Keratinocyte (primary cell): ENCODE measurements at places on chromosomes 11 and 22. TPM values are rescaled to one million over a fixed set of nuclear protein-coding genes. Genes with fewer than 3 reads are reported as not detected.
A peak's percentile ranks its signal among the peaks of the same experiment; 100 is the strongest.

DNA sequence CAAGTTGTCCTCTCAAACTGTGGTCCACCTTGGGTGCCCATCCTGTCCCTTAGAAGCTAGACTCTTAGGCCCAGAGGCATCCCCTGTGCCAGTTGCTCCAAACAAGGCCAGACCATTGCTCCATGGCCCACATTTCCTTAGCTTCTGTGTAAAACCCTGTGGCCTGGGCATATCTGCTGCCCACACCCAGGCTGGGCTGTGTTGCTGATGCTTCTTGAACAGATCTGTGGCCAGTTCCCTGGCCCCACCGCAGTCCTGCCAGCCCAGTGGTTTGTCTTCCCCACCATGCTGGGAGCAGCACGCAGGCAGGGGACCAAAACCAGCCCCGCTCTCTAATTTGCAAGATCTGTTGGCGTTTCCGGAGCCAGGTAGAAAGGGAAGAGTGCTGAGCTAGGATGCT lies 72.2 kb downstream of the CSNK2A3 start:
- DNase-seq, result no peak

DNA sequence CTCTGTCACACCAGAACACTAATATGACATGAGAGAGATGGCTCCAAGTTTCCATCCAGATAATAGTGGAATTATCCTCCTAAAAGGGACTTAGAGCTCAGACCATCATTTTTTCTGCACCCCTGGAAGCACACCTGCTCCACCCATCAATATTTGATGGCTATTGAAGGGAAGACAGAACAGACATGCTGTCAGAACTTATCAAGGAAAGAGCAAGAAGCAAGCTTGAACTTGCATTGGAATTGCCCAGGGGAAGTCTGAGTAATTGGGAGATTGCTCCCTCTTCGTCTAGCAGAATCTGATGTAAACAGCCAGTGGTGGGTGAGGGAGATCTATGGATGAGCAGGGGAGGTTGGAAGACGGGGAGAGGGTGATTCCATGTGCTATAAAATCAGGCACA lies 874.4 kb upstream of the TENM4 start:
- DNase-seq, result peak; percentile 4

GRCh38 chr11:122600290-122600689 lies 55.2 kb upstream of the UBASH3B start:
- DNase-seq, result no peak

- DNase-seq, result peak; percentile 81
Observed at GRCh38 chr11:74138572-74138971, 32.2 kb downstream of the C2CD3 start.

DNA sequence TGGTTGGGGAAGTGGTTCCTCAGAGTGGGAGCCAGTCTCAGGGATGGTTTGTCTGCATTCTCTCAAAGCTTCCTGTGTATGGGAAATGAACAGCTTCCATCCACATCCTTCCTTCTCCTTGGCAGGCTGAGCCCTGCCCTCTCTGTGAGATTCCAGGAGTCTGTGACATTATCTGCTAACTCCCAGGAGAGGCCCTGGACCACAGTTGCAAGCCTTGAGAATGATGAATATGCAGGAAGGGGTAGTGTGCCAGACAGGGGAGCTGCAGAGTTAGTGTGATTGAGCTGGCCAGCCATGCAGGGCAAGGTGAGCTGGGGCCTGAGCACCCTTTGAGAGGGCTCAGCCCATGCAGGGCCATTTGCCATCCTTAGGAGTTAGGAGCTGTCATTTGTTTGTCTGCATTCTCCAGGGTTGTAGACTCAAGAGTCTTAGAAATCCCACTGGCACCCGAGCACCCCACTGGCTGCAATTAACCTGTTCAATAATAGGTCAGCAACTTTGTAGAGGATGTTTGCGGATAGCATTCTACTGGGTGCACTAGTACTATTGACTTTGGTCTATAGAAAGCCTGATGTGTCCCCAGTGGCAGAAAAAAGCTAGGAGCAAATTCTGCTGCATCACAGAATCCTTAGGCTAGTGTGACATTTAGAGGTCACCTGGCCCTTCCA lies 299.0 kb upstream of the CADM1 start:
- no peak for DNase-seq

Gene MRPL23
- 56.4 to 84.2 TPM (median 68.2 TPM) in 3 replicates for polyA plus RNA-seq

DNA sequence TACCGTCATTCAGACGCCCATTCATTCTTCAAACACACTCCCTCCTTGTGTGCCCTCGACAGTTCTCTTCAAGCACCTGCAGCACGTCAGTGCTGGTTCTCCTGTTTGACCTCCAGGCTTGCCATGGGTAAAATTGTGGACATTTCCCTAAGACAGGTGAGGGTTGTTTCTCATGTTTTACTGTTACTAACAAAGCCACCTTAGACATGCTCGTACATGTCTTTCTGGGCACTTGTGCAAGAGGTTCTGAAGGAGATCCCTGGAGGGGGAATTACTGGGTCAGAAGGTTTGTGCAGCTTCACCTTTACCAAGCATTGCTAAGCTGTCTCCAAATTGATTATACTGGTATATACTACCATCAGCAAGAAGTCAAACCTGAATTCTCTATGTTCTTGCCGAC lies 189.7 kb upstream of the TMEM45B start:
- DNase-seq, result no peak

- DNase-seq, result no peak
Observed at GRCh38 chr22:30868663-30869385, 99.8 kb downstream of the MORC2 start.

GRCh38 chr22:28855355-28856094 lies 27.8 kb upstream of the ZNRF3 start:
- DNase-seq, result peak; percentile 38

DNA sequence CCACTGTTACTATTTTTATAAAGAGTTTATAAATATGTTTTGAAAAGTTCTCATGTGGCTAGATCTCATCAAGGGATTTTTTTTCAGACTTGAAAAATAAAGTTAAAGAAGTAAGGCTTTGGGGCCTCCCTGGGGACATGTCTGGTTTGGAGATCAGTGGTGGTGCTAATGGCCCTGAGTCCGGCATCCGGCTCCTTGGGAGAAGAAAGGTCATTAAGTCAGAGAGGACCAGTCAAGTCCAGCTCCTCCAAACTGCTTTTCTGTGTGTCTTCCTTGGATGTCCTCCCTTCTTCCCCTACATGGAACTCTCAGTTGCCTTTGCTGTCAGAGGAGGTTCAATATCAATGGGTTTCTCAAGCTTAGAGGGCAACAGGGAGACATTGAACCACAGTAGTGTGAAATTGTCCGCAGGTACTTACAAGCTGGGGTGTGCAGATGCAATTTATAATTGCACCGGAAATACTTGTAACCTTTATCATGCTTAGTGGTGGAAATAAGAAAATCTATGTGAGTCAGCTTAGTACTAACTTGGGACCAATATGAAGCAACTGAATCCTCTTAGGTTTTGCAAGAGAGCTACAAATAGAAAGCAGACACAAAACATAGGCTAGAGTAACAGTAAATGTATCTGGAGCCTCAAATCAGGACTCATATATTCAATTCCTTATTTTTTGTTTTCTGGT lies 144.3 kb downstream of the TEAD1 start:
- no peak for DNase-seq

Gene TPH1
- 0.09 to 0.23 TPM (median 0.22 TPM) in 3 replicates for polyA plus RNA-seq

Gene UBASH3B
- polyA plus RNA-seq, result 13.6 to 52.7 TPM (median 25.0 TPM) in 3 replicates

Gene UBQLNL
- polyA plus RNA-seq, result 0.08 to 0.48 TPM (median 0.12 TPM) in 3 replicates

DNA sequence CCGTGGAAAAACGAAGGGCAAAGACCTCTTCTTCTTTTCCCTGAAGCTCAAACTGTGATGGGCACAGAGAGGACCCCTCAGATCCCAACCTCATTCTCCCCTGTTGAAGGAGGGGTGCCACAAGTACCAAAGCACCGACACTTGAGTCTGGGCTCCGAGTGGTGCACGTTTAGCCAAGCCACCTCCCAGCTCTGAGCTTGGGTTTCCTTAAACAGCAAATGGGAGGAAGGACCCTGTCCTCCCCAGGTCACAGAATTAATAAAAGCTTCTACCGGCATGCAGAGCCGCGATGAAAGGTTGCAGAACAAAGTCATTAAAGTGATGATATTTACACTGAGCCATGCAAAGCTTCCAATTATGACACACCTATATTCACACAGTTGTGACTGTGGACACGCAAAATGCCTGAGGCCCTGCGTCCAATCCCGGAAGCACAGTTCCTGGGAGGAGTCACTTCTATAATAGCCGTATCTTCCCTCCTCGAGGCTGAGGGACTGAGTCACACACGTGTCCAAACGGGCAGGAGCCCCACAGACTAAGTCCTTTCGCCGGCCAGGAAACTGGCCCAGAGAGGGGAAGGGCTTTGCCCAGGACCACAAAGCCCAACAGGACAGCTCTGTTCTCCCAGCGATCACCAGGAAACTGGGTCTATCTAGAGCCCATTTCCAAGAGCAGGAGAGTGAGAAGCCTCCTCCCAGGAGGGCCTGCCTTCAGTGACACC lies 922 bp upstream of the CSNK1E start:
- DNase-seq, result peak; percentile 92

Gene CBLIF
- polyA plus RNA-seq, result not detected in 3 replicates

- DNase-seq, result no peak
Observed at GRCh38 chr11:35105319-35106079, 33.5 kb upstream of the CD44 start.

Gene NRGN
- 0.37 to 3.3 TPM (median 0.97 TPM) in 3 replicates for polyA plus RNA-seq

DNA sequence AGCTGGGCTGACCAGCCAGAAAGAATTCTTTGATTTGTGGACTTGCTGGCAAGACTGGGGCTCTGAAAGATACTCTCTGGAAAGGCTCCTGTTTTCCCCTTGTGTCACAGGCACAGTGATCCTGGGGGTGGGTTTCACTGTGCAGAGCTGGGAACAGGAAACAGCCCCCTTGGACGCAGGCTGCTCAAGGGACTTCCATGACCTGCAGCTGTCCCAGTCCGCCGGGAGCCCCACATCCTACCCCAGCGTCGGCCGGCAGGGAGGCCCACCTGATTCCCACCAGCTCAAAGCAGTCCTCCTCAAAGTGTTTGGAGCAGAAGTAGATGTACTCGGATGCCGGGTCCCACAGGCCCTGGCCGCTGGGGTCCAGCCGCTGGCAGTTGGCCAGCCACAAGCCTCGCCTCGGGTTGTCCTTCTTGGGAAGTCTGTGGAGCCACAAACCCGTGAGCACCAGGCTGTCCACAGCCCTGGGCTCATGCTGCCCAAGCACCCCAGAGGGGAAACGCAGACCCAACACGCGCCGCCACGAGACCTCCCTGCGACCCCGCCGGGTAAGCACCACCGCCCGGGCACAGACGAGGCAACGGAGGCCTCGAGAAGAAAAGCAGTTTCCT lies 824 bp downstream of the THAP7 start:
- DNase-seq, result no peak

GRCh38 chr11:15091625-15092024 lies 18.2 kb downstream of the CALCB start:
- DNase-seq, result no peak

Gene EFCAB6
- polyA plus RNA-seq, result 0.18 to 0.31 TPM (median 0.27 TPM) in 3 replicates

DNA sequence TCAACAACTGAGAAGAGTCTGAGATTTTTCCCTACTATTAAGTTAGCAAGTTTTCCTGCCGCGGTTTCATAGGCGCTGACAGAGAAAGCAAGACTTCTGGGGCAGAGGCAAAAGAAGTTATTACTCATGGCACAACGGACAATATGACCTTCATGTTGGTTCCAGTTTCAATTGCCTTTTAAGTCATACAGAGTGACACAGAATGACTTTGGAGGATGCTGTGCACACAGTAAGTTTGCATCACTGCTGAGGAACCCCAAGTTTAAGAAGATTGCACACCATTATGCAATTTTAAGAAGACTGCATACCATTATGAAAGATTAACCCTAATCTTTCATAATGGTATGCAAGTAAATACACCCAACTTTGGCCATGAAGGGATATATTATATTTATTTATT lies 626.5 kb upstream of the CHORDC1 start:
- DNase-seq, result no peak

Gene GPHA2
- polyA plus RNA-seq, result 0.08 TPM in 1 of 3 replicates, not detected in the others

Gene AKIP1
- 33.2 to 46.4 TPM (median 37.0 TPM) in 3 replicates for polyA plus RNA-seq

DNA sequence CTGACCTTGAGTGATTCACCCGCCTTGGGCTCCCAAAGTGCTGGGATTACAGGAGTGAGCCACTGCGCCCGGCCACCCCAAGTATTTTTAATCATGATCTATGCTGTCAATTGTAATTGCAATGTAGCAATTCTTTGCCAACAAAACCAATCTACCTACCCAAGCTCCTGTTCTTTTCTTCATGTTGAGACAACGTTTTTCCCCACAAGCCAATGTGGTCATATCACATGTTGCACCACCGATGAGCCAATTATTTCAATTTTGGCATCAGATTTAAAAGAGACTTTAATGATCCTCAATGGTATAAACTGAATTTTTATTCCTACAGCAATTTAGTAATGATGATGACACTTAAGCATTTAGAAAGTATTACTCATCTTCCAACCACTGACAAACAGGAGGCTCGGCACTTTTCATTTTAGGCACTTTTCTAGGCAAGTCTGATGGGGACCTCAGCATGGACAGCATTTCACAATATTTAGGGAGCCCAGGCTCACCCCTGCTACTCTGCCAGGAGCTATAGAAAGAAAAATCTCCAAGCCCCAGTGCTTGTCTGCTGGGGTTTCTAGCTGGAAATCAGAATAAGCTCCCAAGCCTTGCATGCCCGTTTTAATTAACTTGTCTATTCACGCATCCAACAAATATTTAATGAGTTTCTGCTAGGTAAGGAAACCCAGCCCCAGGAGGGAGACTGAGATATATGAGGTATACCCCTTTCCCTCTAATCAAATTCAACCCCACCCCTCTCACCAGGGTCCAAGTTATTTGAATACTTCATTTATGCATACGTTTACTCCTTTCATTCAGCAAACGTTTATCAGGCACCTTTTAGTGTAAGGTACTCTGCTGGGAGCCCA lies 291.4 kb downstream of the ST3GAL4 start:
- peak; percentile 79 for DNase-seq

DNA sequence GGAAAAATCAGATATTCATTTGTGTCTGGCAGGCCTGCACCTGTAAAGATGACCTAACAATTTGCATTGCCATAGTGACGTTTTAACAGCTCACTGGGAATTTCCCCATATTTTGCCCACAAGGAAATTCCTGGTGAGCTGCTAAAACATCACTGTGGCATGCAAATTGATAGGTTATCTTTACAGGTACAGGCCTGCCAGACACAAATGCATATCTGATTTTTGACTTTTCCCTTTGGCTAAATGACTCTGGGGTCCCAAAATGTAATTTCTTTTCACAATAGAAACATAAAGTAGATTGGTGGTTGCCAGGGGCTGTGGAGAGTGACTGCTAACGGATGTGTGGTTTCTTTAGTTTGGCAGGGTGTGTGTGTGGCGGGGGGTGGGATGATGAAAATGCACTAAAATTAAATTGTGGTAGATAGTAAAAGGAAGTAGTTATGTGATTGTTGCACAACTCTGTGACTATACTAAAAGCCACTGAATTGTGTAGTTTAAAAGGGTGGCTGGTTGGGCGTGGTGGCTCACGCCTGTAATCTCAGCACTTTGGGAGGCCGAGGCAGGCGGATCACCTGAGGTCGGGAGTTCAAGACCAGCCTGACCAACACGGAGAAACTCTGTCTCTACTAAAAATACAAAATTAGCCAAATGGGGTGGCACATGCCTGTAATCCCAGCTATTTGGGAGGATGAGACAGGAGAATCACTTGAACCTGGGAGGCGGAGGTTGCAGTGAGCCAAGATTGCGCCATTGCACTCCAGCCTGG lies 18.5 kb upstream of the FEZ1 start:
- DNase-seq, result peak; percentile 93

- no peak for DNase-seq
Observed at GRCh38 chr22:28927630-28928029, 44.3 kb downstream of the ZNRF3 start.

Gene SLC16A8
- polyA plus RNA-seq, result not detected in 3 replicates
